Thoracic aorta (tissue), 2 donors: ENCODE measurements at places on chromosomes 7 and 10. TPM values are rescaled to one million over a fixed set of nuclear protein-coding genes. Genes with fewer than 3 reads are reported as not detected.

DNA sequence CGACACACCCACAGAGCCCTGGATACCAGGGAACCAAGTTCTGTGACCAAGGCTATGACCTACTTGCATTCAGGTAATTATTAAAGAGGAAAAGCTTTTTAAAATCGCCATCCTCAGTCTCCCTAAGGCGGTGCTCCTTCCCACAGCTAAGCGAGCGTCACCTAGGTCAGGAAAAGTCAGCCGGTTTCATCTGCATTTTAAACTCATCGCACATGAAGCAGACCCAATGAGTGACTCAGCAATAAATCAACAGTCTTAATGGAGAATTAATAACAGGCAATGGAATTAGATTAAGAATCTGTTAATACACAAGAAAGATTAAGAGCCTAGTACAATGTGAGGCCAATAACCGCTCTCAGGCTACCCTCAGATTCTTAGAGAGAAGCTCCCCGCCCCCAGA is 59.2 kb downstream of the HSPA12A start:
- no peak for DNase-seq
- no peaks in the 10 kb centered on the region for H3K27me3 ChIP-seq

- no peak for DNase-seq
- no peaks in the 10 kb centered on the region for H3K4me1 ChIP-seq
- no peaks in the 10 kb centered on the region for H3K27me3 ChIP-seq
Measured at GRCh38 chr10:105973360-105973759, 1191.1 kb downstream of the SORCS1 start.

- no peaks in the 10 kb centered on the region for H3K4me1 ChIP-seq
- no peak overlapping the region for H3K4me3 ChIP-seq
- H3K27ac ChIP-seq, result no peak overlapping the region
- no peak for DNase-seq
Measured at GRCh38 chr7:44158096-44158872, 17.2 kb upstream of the MYL7 start.

DNA sequence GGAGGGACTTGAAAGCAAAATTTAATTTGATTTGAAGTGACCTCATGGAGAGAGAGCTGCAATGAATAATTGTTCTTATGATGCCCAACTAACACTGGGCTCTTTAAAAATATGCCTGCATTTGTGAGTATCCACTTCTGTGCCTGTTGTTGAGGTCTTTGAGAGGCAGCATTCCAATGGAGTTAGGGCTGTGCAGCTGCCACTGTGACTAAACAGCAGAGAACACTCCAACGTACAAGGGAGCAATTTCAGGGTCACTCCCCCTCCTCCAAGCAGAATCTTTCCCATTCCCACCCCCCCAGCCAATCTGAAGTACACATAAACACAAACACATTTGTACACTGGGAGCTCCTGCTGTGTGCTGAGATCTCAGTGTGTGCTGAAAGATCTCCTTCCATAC is 28.0 kb upstream of the GSAP start:
- no peak for DNase-seq
- no peaks in the 10 kb centered on the region for H3K27me3 ChIP-seq
- no peaks in the 10 kb centered on the region for H3K36me3 ChIP-seq
- no peak overlapping the region for H3K4me3 ChIP-seq
- no peak overlapping the region for H3K27ac ChIP-seq

Gene FAM237B
- not detected for total RNA-seq

Gene TMEM225B
- total RNA-seq, result not detected

Gene GLI3
- total RNA-seq, result 3.4 TPM
